RPMI7951 (cell line): ENCODE measurements at places on chromosomes 12 and 14. TPM values are rescaled to one million over a fixed set of nuclear protein-coding genes. Genes with fewer than 3 reads are reported as not detected.

DNA sequence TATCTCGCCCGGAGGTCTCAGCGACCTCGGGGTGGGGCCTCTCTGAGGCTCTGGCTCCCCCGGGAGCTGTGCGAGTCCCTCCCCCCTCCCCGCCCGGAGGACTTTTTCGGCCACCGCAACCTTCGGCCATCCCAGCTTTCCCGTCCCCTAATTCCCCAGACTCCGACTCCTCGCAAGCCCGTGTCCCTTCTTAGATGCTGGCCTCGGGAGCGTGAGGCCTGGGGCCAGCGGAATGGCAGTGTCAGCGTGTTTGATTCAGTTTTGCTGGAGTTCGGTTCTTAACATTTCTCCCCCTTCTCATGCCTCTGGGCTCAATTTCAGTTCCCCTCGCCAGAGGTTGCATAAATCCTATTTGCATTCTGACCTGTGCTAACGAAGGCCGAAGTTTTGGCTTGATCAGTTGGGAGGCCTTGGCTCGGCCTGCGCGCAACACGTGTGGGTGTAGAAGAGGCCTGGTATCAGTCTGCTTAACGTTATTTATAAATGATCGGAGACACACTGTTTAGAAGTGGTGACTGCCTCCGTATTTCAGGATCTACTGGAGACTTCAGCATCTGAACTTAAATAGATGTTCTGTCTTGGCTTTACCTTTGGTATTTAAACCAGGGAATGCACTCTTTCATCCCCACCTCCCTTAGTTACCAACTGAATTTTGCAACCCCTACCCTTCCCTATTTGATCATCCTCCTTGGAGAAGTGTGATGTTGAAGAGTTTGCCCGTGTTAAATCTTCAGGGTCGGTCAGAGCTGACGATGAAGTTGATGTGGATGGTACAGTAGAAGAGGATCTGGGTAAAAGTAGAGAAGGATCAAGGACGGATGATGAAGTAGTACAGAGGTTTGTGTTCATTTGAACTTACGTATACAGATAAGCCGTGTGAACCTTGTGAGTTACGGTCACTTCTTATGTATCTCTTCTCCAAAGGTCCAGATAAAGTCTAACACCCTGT, 851 bp downstream of the HSP90B1 start:
- peak; percentile 28 for DNase-seq

DNA sequence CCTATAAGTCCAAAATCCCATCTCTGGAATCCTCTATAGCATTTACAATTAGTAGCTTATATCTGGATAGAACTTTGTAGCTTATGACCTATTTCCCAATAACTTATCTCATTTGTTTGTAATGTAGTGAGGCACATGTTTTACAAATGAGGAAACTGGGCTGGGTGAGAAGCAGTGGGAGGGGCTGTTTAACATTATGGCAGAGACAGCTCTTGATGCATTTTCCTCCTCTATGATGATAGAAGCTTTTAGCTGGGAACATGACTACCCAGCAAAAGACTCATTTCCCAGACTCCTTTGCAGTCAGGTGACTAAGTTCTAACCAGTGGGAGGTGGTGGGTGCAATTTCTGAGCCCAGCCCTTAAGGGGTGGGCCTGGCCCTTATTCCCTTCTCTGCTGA, 179.7 kb downstream of the TTC8 start:
- no peak for DNase-seq

Gene POTEM
- 0.68 TPM in 1 of 2 replicates, not detected in the other for total RNA-seq

Gene STAB2
- not detected in 2 replicates for total RNA-seq

Gene THAP2
- 5.1 and 7.1 TPM in 2 replicates for total RNA-seq

DNA sequence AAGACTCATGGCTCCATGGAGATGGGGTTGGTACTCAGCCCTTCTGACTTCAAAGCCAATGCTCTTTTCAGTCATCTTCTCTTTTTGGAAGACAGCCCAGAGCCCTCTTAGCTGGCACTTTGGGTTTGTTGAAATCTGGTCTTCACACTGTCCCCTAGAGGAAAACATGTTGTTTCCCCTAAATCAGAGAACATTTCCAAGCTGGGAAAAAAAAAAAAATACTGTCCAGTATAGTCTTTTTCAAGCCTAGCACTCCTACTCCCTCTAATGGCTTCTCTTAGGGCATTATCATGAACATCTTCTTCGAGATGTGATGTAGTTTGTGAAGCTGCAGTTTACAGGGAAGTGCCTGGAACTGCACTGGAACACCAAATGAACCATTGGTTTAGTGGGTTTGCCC, 3.0 kb upstream of the ZC3H14 start:
- DNase-seq: peak; percentile 74

Gene SLC2A3
- 20.1 and 20.6 TPM in 2 replicates for total RNA-seq

GRCh38 chr12:89825591-89826449, 117.2 kb upstream of the ATP2B1 start:
- DNase-seq: peak; percentile 76

DNA sequence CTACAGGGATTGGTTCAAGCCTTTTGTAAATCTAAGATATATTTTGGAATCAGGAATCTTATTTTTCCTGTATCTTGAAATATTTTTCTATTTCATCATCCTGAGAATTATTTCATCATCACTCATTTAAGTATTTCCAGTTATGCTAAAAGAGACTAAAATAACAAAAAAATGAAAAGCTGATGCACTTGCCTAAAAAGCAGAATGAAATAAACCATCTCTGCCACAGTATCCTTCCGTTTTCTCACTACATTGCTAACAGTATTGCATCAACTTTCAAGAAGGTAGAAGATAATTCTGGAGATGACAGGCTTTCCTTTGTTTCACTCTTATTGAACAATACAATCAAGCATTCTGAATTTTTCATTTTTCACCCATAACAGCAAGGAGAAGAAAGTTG, 31.1 kb upstream of the EIF5 start:
- DNase-seq: no peak

GRCh38 chr12:89762498-89763170, 54.0 kb upstream of the ATP2B1 start:
- no peak for DNase-seq
